ENCODE measurements at places on chromosomes 1 and 21. TPM values are rescaled to one million over a fixed set of nuclear protein-coding genes. Genes with fewer than 3 reads are reported as not detected.

DNA sequence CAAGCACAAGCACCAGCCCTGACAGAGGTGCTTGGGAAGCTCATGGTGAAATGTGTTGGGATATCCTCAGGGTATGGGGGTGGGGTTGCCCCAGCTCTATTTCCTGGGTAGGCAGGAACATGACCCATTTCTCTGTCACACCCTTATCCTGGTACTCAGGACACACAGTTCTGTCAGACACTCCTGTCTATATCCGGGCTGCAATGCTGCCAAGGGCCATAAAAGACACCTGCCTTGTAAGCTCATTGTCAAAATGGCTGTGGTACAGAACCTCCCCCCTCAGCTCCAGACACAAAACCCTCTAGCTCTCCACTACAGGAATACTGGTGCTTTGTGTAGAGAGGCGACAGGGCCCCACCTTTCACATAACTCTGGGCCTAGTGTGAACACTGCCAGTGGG lies 636.7 kb downstream of the PLA2G4A start:
- no peak for DNase-seq

DNA sequence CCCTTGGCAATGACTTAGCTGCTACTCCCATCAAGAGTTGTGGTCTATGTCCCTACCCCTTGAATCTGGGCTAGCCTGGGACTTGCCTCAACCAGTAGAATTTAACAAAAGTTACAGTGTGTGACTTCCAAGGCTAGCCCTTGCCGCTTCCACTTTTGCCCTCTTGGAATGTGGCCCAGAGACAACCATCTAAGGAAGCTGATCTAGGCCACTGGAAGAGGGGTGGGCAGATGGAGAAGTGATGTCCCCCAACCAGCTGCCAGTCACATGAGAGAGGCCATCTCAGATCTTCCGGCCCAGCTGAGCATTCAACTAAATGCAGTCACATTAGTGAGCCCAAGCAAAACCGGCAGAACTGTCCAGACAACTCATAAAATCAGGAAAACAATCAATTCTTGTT lies 115.1 kb downstream of the TOMM20 start:
- DNase-seq: peak; percentile 46

- no peak for DNase-seq
Observed at GRCh38 chr1:11648039-11648438, 6.2 kb downstream of the FBXO2 start.

DNA sequence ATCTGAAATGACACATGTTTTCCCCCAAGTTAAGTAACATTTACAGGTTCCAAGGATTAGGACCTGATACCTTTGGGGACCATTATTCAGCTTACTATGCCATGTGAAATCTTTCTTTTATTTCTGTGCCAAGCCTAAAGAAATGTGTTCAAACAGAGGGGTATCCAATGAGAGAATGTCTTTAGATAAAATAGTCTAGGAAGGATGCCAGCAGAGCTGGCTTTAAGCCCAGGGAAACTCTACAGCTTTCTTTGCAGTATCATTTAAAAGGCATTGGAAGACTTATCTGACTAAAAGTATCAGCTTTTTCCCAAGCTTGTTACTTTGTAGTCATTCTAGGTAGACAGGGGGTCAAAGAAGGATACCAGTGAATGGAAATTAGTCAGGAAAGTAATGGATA lies 860.4 kb downstream of the PLA2G4A start:
- peak; percentile 68 for DNase-seq

DNA sequence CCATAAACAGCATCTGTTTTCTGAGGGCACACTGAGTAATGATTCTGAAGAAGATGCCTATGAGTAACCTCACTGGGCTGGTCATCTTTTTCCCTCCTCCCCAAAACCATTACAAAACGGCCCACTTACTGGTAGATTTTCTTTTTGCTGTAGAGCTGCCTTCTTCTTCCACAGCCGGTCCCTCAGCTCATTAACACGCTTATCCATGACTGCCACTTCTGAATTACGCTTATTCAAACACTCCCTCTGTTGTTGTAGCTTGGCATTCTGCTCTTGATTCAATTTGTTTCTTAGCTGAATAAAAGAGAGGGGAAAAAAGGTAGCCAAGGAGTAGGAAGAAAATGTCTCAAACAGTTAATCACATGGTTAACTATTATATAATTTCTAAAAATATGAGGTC lies 43.1 kb downstream of the TP53BP2 start:
- DNase-seq: no peak

DNA sequence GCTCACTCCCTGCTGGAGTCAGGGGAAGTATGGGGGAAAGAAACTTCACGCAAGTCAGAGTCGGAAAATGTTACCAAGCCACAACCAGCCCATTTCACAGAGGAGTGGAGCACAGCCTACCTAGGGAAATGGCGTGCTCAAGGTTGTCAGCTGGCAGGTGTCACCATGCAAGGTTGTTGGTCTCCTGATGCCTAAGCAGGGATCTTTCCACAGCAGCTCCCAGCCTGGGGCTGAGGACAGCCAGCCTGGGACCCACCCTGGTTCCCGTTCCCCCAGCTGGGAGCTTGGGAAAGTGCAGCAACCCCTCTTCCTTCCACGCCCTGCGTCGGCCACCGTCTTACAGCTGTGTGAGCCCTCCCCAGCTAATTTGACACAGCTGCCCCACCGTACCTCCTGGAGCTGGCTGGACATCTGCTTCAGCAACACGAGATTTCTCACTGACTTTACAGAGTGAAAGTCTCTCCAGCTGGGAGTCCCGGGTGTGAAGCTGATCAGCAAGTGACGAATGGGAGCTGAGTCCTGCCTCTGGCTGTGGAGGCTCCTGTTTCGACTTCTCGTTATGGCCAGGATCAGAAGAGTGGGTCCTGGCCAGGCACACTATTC lies 224.6 kb upstream of the RAB4A start:
- DNase-seq: peak; percentile 75

DNA sequence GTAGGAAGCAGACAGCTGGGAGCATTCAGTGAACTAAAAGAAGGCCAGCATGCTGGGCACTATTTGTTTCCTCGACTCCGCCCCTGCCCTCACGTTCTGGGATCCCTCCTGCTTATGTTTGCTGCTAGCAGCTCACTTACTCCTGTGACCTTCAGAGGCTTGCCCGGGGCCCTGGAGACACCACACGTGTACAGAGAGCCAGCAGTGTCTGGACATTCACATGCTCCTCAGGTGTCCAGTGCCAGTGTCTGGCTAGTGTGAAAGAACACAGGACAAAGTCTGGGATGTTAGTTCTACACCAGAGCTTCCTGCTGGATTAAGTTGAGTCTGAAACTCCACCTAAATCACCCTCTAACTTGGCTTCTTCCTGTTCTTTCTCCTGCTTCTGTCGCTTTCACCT lies 108.1 kb downstream of the OMA1 start:
- DNase-seq: no peak

DNA sequence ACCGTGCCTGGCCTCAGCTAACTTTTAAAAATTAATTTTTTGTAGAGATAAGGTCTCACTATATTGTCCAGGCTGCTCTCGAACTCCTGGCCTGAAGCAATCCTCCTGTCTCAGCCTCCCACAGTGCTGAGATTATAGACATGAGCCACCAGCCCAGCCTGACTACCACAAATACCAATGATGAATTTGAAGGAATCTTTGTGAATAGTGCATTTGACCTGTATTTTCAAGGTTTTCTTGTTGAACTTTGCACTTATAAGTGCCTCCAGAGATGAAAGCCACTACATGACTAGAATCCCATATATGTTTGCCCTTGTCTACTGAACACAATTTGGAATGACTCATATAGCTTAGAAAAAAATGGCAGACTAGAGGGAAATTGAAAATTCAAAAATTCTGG lies 297.3 kb downstream of the NFIA start:
- no peak for DNase-seq

GRCh38 chr1:117758444-117759316 lies 152.8 kb downstream of the TENT5C start:
- DNase-seq: peak; percentile 82

GRCh38 chr1:232459826-232460225 lies 170.1 kb downstream of the SIPA1L2 start:
- no peak for DNase-seq

DNA sequence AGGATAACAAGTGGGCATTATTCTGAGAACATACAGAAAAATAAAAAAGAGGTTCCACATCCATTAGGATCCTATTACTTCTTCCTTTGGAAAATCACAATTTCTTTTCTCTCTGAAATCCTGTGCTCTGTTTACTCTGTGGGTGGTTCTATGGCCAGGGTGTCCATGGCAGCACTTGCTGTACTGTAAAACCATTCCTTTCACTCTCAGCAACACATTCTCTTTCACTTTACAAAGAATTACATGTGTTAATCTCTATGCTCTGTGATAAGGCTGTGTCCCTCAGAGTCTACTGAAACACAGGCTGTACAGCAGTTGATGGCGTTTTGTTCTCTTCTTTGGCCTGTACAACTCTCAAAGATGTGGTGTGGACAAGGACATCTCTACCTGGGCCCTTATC lies 524.1 kb downstream of the PTBP2 start:
- DNase-seq: no peak

DNA sequence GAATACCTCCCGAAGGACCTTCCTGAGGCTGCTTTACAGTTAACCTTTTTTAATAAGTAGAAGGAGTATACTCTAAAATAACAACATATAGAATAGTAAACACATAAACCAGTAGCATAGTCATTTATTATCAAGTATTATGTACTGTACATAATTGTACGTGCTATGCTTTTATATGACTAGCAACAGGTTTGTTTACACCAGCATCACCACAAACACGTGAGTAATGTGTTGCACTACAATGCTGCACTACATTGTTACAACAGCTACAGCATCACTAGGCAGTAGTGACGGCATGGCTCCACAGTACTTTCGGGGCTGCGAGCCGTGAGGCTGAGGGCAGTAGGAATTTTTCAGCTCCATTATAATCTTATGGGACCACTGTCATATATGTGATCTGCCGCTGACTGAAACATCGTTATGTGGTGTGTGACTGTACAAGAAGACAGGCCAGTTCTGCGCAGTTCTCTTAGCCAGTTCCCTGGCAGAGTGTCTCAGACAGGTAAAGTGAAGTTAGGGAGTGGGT lies 82.8 kb upstream of the LRRC8D start:
- no peak for DNase-seq

DNA sequence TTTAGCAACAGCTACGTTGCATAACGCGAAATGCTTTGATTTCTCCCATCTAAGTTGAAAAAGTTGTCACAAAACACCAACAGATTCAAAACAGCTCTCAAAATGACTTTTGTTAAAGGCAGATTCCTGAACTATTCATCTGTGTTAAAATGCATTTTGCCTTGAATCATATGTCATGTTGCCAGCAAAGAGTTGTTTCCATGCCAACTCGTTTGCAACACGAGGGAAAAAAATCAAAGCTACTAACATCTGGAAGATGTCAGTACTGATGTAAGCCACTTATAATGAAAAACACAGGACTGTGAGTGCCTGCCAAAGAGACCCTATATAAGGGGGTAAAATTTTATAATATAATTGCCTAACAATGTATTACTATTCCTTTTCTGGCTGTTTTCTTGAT lies 182.7 kb upstream of the PTBP2 start:
- DNase-seq: peak; percentile 95

DNA sequence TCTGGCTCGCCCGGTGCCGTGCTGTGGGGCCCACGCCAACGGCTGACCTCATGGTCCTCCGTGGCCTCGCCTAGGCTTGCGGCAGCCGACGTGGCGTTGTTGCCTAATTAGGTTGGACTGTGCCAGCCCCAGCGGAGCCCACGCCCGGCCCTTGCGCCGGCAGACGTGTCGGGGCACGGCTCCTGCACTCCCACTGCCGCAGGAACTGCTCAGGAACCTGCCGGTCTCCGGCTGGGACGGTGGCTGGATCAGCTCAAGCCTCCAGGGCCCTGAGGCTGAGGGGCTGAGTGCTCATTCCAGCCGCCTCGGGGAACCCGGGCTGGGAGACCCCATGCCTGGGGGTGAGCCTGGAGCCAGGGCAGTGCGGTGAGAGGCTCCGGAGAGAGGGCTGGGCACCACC lies 16.1 kb upstream of the PEX10 start:
- no peak for DNase-seq

GRCh38 chr1:83060651-83061390 lies 938.1 kb downstream of the TTLL7 start:
- DNase-seq: peak; percentile 90

- no peak for DNase-seq
Observed at GRCh38 chr1:147388969-147389368, 146.5 kb downstream of the CHD1L start.

DNA sequence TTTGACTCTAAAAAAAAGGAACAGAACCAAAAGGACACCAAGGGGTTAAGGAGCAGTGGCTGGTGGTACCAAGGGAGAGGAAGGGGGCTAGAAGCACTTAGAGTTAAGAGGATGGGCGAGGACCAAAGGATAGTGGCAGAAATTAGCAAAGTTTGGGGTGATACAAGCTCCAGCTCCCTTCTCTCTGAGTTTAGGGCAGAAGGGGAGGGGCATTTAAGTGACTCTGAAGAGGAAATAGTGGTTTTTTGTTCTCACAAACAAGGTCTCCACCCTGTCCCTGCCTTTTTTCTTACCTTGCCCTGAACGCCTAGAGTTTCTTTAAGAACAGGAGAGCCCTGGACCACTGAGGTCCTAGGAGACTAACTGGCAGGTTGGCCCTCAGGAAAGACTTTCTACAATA lies 3.3 kb downstream of the CDC42SE1 start:
- no peak for DNase-seq

GRCh38 chr1:110481968-110482623 lies 31.1 kb downstream of the PROK1 start:
- no peak for DNase-seq

DNA sequence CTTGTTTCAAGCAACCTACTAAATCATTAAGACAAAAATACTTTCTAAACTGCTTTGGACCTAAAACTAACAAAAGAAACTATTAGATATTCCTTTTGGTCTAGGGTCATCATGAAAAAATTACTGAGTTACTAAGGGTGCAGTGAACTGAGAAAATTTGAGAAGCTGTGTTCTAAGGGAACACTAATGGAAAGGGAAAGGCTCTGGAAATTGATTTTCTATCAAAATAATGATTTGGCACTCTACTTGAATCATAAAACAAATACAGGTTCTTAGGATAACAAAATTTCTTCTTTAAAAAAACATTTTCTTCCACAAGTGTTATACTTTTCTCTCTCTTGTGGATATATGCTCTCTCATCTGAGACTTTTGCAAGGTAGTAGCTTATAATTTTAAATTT lies 213.5 kb downstream of the DNAH14 start:
- DNase-seq: no peak

DNA sequence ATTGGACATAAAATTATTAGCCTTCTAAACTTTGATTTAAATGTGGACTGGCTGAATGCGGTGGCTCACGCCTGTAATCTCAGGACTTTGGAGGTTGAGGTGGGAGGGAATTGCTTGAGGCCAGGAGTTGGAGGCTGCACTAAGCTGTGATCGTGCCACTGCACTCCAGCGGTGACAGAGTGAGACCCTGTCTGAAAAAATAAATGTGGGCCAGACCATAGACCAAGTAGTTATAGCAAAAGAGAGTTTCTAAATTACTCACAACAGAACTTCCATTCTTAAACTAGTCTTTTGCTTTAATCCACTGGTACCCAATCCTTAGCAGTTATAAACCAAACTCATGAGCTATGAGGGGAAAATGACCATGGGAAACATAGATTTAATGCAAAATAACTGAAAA lies 35.2 kb downstream of the RAP1A start:
- DNase-seq: no peak

- DNase-seq: no peak
Observed at GRCh38 chr1:27027575-27028250, 15.1 kb upstream of the TENT5B start.

AK5 gene
- polyA plus RNA-seq: 10.1 TPM

OR2L3 gene
- not detected for polyA plus RNA-seq

BSND gene
- not detected for polyA plus RNA-seq

LORICRIN gene
- not detected for polyA plus RNA-seq

NMNAT2 gene
- 1.3 TPM for polyA plus RNA-seq

NFASC gene
- polyA plus RNA-seq: 2.3 TPM

SPSB1 gene
- polyA plus RNA-seq: 7.7 TPM

RPTN gene
- polyA plus RNA-seq: not detected

DCST1 gene
- polyA plus RNA-seq: 0.13 TPM

Data from muscle of back (tissue), 13 donors.